ENCODE measurements at places on chromosomes 6 and 20.
A peak's percentile ranks its signal among the peaks of the same experiment; 100 is the strongest.

DNA sequence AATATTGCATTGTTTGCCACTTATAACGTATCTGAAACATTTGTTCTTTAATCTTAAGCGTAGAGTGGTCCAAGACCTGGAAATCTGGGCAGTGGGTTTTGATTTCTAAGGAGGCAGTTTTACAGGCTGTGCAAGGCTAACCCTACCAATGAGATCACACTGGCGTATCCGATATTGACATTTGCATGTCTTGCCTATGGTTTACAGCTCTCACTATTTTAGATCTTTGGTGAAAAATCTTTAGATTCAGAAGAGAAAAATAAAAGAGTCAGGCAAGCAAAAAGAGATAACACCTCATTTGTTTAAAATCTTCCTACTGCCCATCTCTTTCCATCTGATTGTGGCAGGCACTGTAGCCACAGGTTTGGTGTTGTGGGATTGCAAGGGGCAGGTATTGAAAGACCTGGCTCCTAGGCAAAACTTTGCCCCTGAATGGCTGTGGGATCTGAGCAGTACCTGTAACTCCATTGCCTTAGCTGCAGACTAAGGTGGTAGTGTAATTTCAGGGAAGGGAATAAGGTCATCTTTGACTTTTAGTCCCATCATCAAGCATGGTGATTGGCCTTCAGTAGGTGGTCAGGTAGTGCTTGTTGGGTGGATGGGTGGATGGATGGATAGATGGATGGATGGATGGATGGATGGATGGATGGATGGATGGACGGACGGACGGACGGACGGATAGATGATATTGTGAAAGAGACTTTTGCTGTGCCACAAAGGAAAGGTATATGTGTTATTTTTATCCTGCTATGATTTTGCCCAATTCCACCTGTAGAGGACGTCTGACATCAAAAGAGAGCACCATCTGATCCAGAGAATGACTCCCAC is 1.9 kb downstream of the TNFAIP3 start:
- DNase-seq: no peak

- no peak for DNase-seq
These were observed 150.4 kb downstream of the PCSK2 start for GRCh38 chr20:17377231-17377630.

GRCh38 chr20:3804781-3805180 is 8.7 kb downstream of the CDC25B start:
- DNase-seq: no peak

- DNase-seq: no peak
These were observed 52.1 kb downstream of the IRF4 start for GRCh38 chr6:443621-444159.

DNA sequence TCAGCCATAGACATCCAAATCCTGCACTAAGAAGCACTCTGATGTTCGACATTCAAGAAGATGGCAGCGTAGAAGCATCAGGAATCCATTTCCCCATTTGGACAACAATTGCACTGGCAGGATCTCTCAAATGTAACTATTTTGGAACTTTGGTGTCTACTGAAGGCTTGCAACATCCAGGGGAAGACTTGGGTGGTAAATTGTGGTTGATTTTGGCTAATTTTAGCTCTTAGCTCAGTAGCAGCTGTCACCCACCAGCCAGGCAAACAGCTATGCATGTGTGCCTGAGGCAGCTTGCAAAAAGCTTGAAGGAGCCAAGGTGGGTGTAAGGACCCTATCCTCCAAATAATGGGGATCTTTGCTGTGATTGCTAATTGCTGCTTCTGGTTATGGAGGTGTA is 35.1 kb upstream of the PPP1R3G start:
- DNase-seq: no peak

DNA sequence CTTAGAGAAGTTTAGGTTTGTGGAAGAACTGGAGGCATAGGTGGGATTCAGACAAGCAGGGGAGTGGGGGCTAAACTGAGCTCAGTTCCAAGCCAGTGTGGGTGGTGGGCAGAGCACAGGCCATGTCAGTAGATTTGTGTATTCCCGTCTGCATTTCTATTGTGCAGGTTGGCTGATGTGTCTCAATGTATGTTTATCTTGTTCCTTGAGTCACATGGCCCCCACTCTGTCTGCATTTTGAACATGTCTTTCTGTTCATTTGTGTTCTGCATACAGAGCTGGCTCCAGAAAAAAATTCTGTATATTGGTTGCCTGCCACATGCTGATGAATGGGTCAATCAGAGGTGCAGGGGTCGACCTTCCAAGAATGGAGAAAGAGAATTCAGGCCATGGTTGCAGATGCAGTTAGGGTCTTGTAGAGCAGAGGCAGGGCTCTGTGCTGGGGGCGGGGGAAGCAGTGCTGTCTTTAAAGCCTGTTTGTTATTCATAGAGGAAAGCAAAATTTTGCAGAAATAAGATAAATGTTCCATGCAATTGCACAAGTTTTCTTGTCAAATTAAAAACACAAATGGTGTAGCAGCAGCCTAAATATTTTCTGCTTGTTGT is 166.7 kb downstream of the CDH26 start:
- no peak for DNase-seq

GRCh38 chr6:15350386-15351083 is 104.7 kb downstream of the JARID2 start:
- DNase-seq: no peak

DNA sequence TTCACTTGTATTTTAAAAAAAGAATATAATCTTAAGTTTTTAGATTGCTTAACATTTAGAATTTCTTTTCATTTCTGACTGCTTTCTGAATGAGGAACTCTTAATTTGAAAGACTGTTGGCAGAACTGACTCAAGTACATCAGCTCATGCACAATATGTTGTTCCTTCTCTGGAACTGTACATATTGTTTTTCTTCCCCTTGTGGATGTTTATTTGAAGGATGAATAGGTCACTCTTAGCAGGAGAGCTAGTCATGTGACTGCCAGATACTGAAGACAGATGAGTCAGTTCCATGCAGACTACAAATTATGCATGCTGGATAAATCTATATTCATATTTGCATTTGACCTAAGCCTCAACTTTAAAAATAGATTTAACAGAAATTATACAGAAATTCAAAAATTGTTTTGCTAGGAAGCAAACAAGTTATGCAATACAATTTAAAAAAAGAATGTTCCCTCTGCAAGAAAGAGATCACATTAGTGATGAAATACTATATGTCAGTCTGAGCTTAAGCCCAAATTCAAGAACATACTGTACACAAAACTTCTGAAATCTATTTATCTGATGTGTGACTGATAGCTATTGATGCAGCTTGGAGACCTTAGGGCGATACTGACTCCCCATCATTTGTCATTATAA is 1274.9 kb upstream of the GJE1 start:
- peak; percentile 21 for DNase-seq

All from midbrain (tissue), 1 donor.